ENCODE measurements at places on chromosomes 4 and X.

DNA sequence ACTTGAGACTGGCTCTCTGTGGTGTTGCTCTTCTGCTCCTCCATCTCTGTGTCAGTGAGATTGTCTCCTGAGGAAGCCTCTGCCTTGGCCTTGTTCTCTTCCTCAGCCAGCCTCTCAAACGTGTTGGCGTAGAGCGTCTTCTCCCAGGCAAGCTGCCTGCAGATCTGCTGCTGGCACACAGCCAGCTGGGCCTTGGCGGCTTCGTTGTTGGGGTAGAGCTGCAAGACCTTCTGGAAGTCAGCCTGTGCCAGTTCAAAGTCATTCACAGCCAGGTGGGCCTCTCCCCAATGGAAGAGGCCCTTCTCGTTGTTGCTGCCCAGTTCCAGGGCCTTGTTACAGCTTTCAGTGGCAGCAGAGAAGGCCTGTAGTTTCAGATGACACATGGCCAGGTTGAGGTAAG, 159.1 kb downstream of the NDST3 start:
- DNase-seq: no peak

GRCh38 chrX:2401201-2401589, 99.6 kb downstream of the DHRSX start:
- DNase-seq: no peak

DNA sequence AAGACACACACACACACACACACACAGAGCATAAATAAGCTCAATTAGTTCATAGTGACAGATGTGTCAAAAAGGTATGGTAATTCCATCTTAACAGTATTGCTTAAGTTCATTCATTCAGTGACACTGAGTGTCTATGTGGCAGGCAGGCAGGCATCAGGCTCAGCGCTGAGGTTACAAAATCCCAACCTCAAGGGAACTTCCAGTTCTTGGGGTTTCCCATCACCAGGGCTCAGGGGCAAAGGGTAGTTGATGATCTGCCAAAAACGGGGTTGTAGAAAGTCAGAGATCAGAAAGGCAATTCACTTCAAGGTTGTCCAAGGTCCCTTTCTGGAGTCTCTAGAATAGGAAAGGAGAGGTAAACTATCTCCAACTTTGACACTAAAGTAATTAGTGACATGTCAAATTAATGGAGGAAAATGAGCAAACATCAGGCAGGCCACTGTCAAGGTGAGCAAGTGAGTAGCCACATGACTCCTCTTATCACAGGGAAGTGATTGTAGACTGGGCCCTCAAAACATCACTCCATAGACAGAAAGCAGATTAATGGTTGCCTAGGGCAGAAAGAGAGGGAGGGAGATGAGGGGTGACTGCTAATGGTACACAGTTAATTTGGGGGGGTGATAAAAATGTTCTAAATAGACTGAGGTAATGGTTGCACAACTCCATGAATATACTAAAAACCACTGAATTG, 41.8 kb downstream of the GPC4 start:
- DNase-seq: no peak

- DNase-seq: no peak
Observed at GRCh38 chr4:109191216-109191615, 111.2 kb downstream of the COL25A1 start.

DNA sequence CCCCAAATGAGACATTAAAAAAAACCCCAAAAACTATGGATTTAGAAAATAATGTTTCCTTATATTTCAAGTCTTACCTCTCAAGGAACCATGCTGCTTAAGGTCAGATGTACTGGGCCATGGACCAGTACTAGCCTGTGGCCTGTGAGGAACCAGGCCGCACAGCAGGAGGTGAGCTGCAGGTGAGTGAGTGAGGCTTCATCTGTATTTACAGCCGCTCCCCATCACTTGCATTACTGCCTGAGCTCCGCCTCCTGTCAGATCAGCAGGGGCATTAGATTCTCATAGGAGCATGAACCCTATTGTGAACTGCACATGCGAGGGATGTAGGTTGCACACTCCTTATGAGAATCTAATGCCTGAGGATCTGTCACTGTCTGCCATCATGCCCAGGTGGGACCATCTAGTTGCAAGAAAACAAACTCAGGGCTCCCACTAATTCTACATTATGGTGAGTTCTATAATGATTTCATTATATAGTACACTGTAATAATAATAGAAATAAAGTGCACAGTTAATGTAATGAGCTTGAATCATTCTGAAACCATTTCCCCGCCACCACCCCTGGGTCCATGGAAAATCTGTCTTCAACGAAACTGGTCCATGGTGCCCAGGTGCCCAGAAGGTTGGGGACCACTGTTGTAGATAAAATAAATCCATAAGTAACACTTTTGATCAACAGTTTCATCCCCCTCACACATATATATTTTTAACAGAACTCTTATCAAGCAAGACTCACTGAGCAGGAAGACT, 105.3 kb upstream of the CBR4 start:
- no peak for DNase-seq

GRCh38 chr4:5050520-5051277, 581 bp upstream of the STK32B start:
- no peak for DNase-seq

GRCh38 chr4:7798178-7798995, 141.3 kb downstream of the AFAP1 start:
- no peak for DNase-seq

DNA sequence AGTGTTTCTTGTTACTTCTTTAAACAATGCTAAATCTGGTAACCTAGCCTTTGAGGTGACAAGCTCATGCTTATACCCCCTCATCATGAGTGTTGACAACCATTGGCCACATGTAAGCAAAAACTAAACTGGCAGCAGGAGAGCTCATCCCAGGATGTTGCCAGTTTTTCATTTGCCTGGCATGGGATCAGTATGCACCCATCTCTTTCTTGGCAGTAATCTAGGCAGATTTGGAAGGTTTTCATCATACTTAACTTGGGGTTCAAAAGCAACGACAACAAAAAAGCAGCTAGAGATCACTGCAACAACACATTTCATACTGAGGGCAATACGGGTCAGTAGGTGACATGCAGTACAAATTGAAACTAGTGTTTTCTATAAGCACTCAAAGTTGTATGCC, 122.0 kb downstream of the PPA2 start:
- DNase-seq: no peak

GRCh38 chr4:143288171-143288570, 48.5 kb upstream of the GAB1 start:
- no peak for DNase-seq

GRCh38 chr4:179116581-179116980, 1674.3 kb upstream of the AGA start:
- no peak for DNase-seq

- DNase-seq: no peak
Observed at GRCh38 chr4:146978641-146979040, 33.0 kb upstream of the TTC29 start.

GRCh38 chrX:129490330-129490729, 33.0 kb downstream of the SMARCA1 start:
- DNase-seq: no peak

- no peak for DNase-seq
Observed at GRCh38 chrX:77446029-77446585, 1.1 kb upstream of the FGF16 start.

DNA sequence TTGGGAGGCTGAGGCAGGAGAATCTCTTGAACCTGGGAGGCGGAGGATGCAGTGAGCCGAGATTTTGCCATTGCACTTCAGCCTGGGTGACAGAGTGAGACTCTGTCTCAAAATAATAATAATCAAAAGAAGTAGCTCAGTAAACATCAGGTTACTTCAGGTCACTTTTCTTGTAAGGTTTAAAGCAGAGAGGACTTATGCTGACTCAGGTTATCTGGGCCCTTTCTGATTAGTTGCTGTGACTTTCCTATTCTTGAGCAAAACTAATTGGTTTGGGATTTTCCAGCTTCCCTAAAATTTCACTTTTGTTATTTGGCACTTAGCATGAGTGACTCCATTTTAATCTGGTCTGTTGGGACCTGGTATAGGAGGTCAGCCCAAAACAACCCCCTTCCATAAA, 812.9 kb downstream of the NLGN4X start:
- DNase-seq: no peak

- no peak for DNase-seq
Observed at GRCh38 chr4:172481802-172482508, 668.8 kb downstream of the GALNTL6 start.

GRCh38 chrX:109624641-109625616, at the start of gene KCNE5:
Gene KCNE5, minus strand, starts transcription at chrX:109625172. Its CDS starts 152 bp downstream, at chrX:109625020.
- DNase-seq: no peak

- DNase-seq: no peak
Observed at GRCh38 chr4:184318852-184319251, 101.2 kb upstream of the ENPP6 start.

DNA sequence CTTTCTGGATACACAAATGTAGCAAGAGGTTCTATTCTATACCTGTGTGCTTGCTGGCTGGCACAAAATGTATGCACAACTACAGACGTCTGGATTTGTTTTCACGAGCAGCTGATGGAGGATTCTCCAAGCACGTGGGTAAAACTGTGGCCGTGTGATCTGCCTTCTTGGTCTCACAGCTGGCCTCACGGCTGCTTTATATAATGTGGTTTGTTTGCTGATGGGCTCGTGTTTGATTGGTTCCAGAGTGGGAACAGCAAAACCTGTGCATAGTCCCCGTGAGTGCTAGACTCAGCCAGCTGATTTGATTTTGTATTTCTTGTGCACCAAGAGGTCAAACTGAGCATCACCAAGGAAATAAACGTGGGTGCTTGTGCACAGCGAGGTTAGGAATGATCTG, 262.6 kb upstream of the RPS6KA3 start:
- no peak for DNase-seq

- no peak for DNase-seq
Observed at GRCh38 chr4:87680271-87680670, 30.2 kb downstream of the DMP1 start.

GRCh38 chr4:118843237-118843636, 7.3 kb upstream of the SEC24D start:
- DNase-seq: no peak

DNA sequence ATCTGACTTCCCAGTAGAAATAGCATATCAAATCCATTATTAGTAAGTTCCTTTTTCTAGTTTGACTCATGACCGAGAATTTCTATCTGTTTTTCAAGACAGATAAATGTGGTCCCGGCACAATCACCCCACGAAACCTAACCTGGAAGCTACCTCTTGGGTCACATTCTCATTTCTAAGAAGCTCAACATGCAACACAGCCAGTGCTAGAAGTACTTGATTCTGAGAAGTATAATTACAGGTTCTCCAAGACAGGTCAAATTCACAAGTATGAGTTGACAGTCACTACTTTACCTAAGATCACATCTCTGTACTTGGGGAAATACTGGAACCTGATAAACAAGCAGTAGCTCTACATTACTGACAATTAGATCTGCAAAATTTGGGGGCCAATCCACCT, 54.0 kb upstream of the PLAC1 start:
- DNase-seq: no peak

DNA sequence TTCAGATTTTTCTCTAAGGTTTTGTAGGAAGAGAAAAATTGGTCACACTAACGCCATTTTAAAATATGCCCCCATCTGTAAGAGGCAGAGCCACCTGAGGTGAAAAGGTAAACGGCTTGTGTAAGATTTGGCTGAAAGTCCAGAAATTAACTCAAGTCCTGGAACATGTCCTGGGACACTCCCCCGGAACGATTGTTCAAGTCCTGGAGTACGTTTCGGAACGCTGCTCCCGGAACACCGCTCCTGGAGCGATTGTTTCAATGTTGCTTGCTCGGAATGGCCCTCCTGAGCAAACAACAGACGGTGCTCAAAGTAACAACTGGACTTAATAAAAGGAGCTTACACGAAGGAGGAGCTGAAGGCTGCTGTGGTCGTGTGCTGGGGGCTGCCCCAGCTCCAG, 796.5 kb upstream of the SLIT2 start:
- DNase-seq: no peak

DNA sequence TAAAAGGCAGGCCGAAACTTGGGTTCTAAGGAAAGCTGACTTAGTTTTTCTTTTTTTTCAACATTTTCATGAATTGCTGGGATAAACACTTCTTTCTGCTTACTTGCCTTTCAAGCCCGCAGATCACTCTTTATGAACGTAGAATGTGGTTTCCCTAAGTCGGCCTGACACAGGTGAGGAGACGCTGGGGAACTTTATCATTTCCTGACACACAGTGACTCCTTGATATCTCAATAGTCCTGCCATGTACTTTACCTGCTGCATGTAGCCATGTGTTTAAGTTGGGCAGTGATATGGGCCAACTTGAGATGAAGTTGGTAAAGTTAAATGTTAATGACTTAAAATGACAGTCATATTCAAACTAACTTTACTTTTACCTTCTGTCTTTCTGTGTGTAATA, 26.6 kb upstream of the SNCA start:
- no peak for DNase-seq

DNA sequence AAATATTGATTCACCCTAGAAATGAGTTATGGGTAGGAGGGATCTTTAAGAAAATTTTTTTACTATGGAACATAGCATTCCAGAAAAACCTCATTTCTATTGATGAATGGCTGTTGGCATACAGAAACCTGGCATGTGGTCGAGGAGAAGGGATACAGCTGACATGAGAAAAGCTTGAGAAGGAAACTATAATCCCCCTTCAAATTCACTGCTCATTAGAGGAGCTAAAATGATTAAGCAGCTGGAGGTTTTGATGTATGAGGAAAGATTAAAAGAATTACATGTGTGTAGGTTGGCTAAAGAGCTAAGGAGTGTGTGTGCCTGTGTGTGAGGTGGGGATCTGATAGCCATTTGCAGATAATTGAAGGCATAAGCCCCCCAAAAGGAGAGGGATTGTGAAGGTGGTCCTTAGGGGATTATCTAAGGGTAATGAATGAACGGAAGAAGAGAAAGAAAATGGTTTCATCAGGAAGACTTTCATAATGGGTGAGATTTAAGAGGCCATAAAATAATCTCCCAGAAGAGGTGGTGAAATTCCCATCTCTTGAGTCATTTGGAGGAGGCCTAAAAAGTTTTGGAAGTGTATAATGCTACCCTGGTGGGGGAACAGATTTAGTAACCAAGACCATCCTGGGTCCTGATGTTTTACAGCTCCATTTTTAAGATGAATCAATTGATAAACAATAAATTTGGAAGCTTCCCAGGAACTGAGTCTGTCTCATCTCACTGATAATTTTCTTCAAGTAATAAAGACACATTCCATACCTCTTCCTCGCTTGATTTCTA, 272.0 kb upstream of the HAND2 start:
- no peak for DNase-seq

DNA sequence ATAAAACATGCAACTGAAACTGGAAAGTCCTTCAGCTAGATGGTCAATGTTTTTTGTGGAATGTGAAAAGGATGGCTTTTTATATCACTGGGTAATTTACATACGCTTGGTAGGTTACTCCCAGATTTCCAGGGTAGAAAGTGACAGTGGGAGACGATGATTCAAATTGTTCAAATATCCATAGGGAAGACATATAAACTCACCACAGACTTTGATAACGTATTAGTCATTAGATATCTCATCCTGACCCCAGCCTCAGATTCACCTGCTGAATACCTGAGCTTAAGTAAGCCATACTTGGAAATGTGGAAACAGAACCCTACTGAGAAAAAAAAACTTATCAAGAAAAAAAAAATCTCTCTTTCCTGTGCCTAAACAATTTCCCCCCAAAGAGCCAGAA, 169.4 kb downstream of the ZNF674 start:
- DNase-seq: no peak

GRCh38 chrX:336227-336626, 17.6 kb upstream of the GTPBP6 start:
- no peak for DNase-seq

Measured in activated CD4-positive, CD25-positive, alpha-beta regulatory T cell (primary cell).